ENCODE measurements at places on chromosomes 2 and 18.

GRCh38 chr18:24482821-24483220 lies 22.4 kb downstream of the HRH4 start:
- no peak for DNase-seq

- DNase-seq = no peak
Measured at GRCh38 chr18:33291539-33291938, 149.0 kb downstream of the CCDC178 start.

- no peak for DNase-seq
Measured at GRCh38 chr2:211486-212184, 52.2 kb downstream of the SH3YL1 start.

GRCh38 chr2:157627594-157628476 lies 829 bp downstream of the ACVR1C start:
- no peak for DNase-seq

DNA sequence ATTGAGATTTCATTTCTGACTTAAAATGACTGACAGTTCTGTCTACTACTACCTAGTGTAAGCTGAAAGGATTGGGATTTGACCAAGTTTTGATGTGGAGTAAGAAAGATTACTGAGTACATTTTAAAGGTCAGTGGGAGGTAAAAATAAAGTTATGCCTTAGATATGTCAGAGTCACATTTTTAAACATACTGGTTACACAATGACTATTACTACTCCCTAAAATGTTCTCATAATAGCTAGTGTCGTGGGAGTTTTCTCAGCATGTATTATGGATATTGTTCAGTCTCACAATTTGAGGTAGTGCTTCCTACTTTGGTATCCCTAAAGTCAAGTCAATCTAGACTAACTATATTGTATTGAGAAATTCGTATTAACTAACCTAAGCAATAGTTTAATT lies 1092.5 kb downstream of the LRP1B start:
- no peak for DNase-seq

DNA sequence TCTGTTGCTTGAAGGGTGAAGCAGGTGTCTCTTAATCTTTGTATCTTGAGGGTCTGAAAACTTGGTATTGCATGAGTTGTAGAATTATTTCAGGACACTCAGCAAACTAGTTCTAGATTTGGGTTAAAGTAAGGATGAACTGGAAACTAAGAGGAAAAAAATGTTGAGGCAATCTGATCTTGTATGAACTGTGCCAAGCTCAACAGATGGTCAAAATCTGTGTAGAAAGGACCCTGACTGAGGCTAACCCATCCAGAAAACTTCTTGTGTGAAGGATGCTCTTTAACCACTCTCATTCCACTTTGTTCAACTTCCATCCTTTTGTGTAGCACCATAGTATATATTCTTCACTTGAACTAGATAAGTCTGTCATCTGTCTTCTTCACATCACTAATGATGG lies 861.7 kb downstream of the SLC4A3 start:
- DNase-seq = no peak

- no peak for DNase-seq
Measured at GRCh38 chr2:215536510-215536909, 100.6 kb upstream of the FN1 start.

DNA sequence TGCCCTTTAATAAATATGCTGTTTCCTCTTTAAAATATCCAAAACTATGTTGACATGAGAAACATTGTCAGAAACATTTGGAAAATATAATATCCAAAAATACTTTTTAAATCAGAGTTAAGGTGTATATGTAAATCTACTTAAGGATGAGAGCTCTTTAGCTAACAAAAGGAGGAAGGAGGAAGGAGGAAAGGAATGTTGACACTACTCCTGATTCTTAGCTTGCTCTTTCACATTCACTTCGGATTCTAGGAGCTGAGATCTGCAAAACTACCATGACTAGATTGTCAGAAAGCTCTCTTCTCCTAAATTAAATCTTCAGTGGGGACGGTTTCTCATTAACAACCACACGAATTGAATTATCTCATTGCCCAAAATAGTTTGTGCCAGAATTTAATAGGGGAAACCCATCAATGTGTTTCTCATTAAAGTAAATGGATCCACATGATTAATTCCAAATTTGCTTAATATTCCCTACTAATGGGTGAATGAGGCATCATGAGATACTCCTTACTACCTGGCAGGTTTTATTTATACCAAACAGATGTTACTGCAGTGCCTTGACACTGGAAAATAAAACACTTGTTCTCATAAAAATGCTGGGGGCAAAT lies 509.1 kb downstream of the MBD2 start:
- no peak for DNase-seq

DNA sequence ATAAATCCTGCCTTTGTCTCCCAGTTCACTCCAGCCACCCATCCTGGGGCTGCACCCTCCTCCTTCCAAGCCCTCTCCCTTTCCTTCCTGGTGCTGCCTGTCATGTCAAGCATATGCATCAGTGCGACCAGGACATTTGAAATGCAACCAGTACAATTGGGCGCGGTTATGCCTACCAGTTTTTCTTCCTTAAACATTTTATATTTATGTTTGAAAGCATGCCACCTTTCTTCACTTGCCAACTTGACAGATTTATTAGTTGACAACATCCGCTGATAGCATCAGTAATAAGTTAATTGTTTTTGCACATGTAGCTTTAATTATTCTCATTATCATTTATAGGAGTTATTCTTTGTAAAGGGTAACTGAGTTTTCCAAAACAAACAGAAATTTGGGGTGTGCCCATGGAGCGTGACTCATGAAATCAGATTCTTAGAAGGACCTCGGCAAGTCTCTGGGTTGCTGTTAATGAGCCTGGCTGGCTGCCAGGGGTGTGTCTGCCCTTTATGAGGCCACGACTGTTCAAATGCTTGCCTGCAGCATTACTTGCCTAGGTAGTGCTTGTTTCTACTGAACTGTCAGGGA lies 32.8 kb upstream of the IL1B start:
- DNase-seq = no peak

DNA sequence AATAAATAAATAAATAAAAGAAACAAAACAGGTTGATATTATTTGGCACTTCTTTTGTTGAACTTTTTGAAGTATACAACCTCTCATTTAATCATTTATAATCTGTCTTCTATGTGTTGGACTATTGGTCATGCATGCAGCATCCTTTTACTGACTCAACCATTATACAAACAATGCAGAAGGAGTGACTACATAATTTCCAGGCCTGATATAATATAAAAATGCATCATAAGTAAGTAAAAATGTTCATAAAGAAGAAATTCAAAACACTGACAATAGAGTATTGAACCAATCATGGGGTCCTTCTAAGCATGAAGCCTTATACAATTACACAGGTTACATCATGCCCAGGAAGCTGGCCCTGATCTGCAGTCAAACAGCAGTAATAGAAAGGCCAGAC lies 141.5 kb upstream of the FN1 start:
- DNase-seq = no peak
